ENCODE measurements at places on chromosomes 16 and 17.

DNA sequence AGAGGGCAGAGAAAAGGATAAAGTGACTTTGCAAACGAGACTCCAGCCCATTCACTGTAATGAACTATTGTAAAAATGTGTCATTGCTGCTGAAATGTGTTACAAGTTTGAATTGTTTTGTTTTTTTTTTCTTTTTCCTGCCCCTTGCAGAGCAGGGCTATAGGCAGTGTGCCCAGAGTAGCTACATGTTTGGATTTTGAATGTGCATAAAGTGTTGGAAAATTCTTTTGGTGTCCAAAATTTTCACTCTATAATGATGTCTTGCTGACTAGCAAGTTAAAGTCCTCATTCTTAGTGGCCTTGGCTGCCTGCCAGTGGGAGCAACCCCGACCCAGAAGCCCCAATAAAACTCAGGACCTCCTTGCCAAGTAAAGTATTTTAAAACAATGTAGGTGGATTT lies 66.5 kb downstream of the IGF2BP1 start:
- no peaks in the 10 kb centered on the region for H3K27me3 ChIP-seq
- no peak overlapping the region for H3K27ac ChIP-seq
- no peak overlapping the region for H3K4me3 ChIP-seq
- H3K4me1 ChIP-seq: no peaks in the 10 kb centered on the region
- no peak for DNase-seq

- no peaks in the 10 kb centered on the region for H3K36me3 ChIP-seq
- no peak overlapping the region for H3K27ac ChIP-seq
- no peaks in the 10 kb centered on the region for H3K27me3 ChIP-seq
- peaks cover 21% of the 10 kb centered on the region for H3K4me1 ChIP-seq
- H3K4me3 ChIP-seq: no peak overlapping the region
- DNase-seq: no peak
These were observed 15.1 kb upstream of the MAP2K3 start for GRCh38 chr17:21269394-21269793.

DNA sequence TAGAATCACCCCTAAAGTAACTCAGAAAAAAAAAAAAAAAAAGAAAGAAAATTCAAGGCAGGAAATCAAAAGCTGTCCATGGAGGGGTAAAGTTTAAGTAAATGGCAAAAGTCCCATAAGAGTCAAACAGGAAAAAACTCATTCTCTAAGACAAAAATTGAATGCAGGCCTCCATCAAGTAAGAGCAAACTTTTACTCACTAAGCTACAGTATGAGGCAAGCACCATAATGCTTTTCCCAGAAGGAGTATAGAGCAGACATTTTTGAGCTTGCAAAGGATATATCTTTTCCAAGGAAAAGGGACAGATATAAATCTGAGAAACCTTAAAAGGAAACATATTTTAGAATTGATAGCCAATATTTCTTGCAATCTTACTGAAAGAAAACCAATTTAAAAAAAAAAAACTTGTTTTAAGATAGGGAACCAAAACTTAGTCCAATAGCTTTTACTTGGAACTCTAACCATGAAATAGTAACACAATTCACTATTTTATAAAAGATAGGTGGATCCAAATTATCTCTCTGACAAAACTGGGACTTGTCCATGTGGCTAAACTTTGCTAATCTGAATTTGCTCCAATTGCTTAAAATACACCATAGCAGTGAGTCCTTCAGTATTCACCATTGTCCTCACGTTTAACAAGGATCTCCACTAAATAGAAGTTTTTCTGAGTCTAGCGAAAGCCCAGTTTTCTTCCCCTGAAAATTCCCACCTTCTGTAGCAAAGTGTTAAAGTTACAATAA lies 99.8 kb downstream of the CDH11 start:
- DNase-seq: no peak
- no peaks in the 10 kb centered on the region for H3K27me3 ChIP-seq
- H3K4me1 ChIP-seq: no peaks in the 10 kb centered on the region
- H3K4me3 ChIP-seq: no peak overlapping the region

DNA sequence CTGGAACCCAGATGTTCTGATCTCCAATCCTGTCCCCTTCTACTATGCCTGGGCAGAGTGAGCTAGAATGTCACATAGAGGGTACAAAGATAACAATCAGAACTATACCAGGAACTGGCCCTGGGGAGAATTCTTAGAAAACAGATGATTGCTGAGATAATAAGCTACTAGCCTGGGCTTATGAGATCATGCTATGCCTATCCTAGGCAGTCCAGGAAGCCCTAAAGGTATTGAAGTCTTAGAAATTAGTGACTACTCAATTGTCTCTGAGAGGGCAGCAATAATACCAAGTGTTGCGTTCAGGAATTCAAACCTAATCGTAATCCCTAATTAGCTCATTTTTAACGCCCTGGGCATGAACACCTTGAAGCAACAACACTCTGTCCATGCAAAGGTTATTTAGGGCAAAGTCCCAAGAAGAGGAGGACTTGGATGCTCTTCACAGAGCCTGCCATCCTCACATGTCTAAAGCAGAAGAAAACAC lies 77.1 kb downstream of the MMD start:
- H3K4me1 ChIP-seq: peaks cover 44% of the 10 kb centered on the region
- no peaks in the 10 kb centered on the region for H3K36me3 ChIP-seq
- DNase-seq: no peak
- no peaks in the 10 kb centered on the region for H3K27me3 ChIP-seq

GRCh38 chr16:74291577-74292208 lies 4.9 kb upstream of the PSMD7 start:
- H3K27ac ChIP-seq: no peak overlapping the region
- no peaks in the 10 kb centered on the region for H3K27me3 ChIP-seq

- H3K27me3 ChIP-seq: no peaks in the 10 kb centered on the region
- H3K4me3 ChIP-seq: no peak overlapping the region
- peaks cover 25% of the 10 kb centered on the region for H3K4me1 ChIP-seq
- peaks cover 76% of the 10 kb centered on the region for H3K36me3 ChIP-seq
These were observed 7.7 kb downstream of the PYCARD start for GRCh38 chr16:31194898-31195297.

DNA sequence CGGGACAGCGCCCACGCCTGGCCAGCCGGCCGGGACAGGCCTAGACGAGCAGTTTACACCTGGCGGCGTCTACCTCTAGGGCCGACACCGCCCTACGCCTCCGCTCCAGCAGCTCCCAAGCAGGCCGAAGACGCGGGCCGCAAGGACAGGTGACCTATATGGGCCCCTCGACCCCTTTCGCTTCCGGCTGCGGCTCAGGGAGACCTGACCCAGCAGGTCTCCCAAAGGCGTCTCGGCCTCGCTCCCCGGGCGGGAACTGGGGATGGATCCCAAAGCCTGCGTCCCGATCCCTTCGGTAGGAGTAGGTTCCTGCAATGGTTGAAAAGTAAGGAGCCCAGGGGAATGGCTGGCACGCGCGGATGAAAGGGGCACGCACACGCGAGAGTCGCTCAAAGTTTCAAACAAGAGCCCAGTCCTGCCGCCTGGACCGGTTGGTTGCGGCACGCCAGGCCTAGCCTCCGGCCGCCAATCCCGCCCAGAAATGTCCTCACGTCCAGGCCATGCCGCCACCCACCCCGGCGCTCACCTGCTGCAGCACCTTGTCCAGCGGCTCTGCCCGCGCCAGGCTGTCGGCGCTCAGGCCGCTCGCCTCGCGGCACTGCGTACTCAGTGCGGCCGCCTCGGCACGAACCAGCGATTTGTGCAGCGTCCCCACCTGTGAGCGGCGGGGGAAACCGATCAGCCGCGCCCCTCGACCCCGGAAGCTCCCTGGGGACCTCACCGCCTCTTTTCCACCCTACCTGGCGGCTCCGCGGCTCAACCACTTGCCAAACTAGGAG lies 630 bp downstream of the ESRP2 start:
- no peak for DNase-seq
- peaks cover 41% of the 10 kb centered on the region for H3K4me1 ChIP-seq
- peaks cover 7% of the 10 kb centered on the region for H3K36me3 ChIP-seq
- H3K4me3 ChIP-seq: no peak overlapping the region
- H3K27me3 ChIP-seq: no peaks in the 10 kb centered on the region
- H3K27ac ChIP-seq: peak overlapping the region; percentile 53

DNA sequence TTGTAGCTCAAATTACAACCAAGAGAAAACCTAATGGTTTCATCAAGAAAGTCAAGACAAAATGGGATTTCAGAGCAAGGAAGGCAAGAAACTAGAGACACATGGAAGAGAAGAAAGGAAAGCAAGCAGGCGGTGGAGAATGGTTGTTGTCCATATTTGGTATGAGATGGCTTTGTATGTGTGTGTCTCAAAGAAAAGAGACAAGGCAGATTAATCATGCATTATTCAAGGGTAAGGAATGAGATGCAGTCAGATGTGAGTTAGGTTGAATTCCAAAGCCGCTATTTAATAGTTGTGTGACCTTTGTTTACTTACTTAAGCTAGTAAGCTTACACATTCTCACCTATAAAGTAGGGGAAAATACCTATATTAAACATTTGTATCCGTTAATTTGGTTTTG lies 1029.6 kb downstream of the CDH11 start:
- no peaks in the 10 kb centered on the region for H3K36me3 ChIP-seq
- H3K27me3 ChIP-seq: no peaks in the 10 kb centered on the region
- no peak for DNase-seq
- H3K4me3 ChIP-seq: no peak overlapping the region
- no peaks in the 10 kb centered on the region for H3K4me1 ChIP-seq
- H3K27ac ChIP-seq: no peak overlapping the region

- H3K4me1 ChIP-seq: peaks cover 54% of the 10 kb centered on the region
- DNase-seq: no peak
- no peak within 1 kb of the TSS for H3K27ac ChIP-seq
- H3K27me3 ChIP-seq: peaks cover 5% of the 10 kb centered on the region
These were observed at the start of gene SLC16A11 for GRCh38 chr17:7043497-7044198. Gene SLC16A11 (minus strand): TSS chr17:7044092. CDS start chr17:7043513, 579 bp downstream.
